ENCODE measurements at places on chromosomes 7 and 10.
A peak's percentile ranks its signal among the peaks of the same experiment; 100 is the strongest.

DNA sequence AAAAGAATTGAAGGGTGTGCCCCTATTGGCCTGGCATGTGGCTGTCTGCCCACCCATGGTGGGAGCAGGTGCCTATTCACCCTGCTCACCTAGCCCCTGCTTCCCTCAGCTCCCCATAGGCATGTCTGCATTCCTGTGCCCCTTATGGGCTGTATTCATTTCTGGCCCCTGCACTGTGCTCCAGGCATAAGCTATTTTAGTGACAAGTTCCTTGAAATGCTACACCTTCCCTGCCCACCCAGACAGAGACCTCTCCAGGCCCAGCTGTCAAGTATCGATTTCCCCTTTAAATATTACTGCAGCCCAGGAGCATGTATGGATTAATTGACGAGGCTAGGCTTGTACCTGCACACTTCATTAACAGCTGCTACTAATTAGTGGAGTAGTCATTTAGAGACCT is 235.4 kb downstream of the RPS24 start:
- DNase-seq: no peak

- no peak for DNase-seq
Observed at GRCh38 chr7:74403521-74404387, 50.0 kb upstream of the GTF2IRD1 start.

- DNase-seq: no peak
Observed at GRCh38 chr10:42553064-42553407, 85.3 kb downstream of the ZNF33B start.

- DNase-seq: no peak
Observed at GRCh38 chr7:117837841-117838240, 35.4 kb downstream of the CTTNBP2 start.

- DNase-seq: no peak
Observed at GRCh38 chr10:121984463-121984862, 4.5 kb upstream of the TACC2 start.

DNA sequence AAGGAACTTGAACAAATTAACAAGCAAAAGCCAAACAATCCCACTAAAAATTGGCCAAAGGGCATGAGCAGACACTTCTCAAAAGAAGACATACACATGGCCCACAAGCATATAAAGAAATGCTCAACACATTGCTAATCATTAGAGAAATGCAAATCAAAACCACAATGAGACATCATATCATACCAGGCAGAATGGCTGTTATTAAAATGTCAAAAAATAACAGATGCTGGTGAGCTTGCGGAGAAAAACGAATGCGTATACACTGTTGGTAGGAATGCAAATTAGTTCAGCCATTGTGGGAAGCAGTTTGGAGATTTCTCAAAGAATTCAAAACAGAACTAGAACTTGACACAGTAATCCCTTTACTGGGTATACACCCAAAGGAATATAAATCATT is 311.7 kb upstream of the HPS1 start:
- no peak for DNase-seq

DNA sequence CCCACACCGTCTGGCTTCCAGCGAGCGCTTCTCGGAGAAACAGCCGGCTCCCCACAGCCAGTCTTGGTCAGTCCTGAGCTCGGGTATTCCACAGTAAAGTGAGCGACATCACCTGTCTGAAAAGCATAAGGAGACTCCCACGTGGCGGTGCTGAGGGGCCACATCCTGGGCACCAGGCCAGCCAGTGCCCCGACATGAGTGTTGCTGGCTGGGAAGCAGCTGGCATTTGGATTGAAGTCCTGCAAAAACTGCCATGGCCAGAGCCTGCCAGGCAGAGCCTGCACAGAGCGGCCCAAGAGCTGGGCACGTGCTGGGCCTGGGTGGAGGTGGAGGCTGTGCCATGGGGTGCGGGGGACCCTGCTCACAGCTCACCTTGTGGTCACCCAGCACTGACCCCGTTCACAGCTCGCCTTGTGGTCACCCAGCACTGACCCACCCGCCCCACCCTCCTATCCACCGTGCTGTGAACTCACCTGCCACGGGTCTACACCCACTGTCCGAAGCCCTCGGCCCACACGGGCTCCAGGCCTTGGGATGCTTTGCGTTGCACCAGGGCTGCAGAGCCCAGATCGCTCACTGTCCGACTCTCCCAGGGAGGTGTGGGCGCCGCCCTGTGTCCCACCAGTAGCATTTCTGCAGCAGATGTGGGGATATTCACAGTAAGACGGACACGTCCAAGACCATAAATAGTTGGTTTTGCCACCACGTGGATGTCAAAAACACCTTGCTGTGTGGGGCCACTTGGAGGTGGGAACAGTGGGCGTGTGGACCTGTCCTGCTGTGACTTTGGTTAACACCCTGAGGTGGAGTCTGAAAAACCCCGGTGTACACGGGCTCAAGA is 48.8 kb downstream of the PITRM1 start:
- DNase-seq: no peak

GRCh38 chr7:107049971-107050532 is 5.5 kb downstream of the PRKAR2B start:
- DNase-seq: no peak

DNA sequence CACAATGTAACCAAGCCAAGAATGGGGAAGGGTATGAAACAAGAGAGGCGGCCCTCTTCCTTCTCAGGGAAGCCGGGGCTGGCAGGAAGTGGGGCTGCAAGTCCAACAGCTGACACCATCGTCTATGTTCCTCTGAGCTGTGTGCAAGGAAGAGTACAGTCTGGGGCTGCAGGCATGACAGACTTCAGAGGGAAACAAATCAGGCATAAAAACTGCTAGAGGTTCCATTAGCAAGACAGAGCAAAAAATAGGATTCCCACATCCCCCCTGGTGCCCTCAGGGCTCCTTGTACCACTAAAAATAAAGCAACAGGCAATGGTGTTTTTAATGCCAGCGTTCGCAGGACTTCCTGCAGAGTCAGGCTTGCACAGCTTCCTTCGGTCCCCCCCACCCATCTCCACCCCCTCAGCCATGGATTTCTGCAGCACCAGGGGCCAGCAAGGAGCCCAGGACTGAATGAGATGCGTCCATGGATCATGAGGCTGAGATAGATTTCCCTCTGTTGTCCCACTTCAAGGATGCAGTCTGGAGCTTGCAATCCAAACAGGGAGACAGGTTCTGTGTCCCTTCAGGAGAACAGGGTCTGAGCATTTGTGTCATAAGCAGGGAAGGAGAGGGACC is 34.6 kb downstream of the KCNMA1 start:
- DNase-seq: no peak

DNA sequence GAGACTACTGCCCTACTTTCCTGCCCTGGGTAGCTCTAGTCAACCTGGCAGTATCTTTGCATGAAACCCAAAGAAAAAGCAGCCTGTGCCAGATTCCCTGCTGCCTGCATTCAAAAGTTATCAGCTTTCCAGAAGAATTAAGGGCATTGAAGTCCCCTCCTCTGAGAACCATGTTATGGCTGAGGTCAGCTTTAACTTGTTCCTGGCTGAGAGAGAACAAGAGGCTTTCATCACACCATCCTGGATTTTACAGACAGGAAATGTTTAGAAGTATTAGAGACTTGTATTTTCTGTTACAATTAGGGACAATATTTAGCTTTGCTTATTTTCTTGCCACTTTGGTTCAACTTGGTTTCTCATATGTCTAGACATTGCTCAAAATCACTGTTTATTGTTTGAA is 238.8 kb downstream of the ARL4A start:
- no peak for DNase-seq

DNA sequence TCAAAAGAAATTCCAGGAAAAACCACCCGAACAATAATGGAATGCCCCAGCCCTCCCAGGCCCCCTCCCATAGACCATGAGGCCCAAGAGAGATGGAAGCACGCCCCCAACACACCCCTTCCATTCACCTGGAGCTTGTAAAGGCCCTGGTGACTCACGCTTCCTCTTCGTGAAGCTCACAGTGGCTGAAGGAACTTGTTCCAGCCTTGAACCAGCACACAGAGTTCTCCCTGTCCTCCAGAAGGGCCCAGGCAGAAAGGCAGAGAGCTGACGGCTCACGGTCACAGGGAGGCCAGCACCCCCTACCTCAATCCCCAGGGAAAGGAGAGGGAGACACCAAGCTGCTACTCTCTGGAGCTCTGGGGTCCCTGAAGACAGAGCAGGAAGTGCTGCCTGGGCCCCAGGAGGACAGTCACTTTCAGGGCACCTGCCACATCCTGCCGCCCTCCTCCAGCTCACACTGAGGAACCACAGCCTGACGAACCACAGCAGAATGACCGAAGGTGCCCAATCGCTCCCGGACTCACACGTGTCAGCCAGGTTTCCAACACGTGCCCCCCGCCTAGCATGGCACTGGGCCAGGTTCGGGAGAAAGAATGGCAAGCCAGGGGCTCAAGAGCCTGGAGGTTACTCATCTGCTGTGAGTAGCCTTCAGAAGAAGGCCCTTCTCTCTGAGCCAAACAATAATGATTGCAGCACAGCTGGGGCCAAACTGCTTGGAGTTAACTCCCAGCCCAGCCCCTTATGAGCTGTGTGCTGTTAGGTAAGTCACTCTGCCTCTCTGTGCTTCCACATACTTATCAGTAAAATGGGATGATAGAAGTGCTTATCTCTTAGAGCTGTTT is 52.8 kb downstream of the DLG5 start:
- DNase-seq: no peak

DNA sequence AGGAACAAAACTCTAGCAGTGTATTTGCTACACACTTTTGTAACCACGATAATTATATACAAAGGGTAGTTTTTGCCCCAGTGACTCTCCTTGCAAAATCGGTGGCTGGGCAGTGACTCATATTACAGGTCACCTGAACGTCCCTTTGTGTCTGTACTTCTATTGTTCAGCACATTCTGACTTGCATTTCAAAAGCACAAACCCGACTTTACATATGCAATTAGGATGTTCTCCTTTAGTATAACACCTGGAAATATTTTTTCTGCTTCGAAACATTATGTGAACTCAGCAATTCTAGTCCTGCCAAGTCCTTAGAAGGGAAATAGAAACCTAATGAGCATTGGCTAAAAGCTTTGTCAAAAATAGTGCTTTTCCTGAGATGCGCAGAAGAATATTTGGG is 6.0 kb downstream of the PRR15 start:
- peak; percentile 44 for DNase-seq

DNA sequence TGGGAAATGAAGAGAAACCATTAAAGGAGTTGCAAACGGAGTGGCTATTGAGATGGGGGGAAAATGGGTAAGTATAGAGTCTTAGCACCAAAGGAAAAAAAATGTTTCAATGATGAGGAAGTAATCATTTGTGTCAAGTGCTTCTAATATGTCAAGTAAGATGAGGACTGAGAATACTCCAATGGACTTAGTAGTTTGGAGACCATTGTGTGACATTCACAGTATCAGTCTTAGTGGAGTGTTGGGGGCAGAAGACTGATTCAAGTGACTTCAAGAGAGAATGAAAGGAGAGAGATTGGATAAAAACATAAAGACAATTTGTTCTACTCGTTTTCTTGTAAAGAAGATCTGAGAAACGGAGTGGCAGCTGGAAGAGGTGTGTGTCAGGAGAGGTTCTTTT is 88.6 kb upstream of the ARID5B start:
- DNase-seq: no peak

All from inflammatory macrophage (primary cell).